Stimulated activated CD4-positive, alpha-beta T cell treated with anti-CD3 and anti-CD28 coated beads, Interleukin-1b, Interleukin-23, amount 100 ng/mL, for 1 hour (primary cell): ENCODE measurements at places on chromosomes 4 and X.

GRCh38 chr4:141462361-141462760 lies 174.0 kb upstream of the IL15 start:
- no peak for DNase-seq

DNA sequence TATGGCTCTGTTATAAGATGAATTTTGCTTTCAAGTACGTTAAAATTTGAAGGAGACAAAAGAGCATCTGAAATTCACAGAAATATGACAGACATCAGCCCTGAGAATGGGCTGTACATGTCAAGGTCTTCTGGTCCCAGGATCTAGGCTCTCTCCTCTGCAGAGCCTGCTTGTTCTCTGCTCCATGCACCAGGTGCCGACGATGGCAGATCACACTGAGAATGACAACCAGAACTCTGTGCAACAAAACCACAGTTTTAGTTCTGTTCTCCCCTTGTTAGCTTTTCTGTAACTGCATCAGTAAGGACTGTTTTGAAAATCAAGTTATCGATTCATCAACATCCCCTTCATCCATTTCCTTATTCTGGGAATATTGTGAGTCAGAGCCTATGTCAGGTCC lies 30.9 kb upstream of the LGI2 start:
- no peak for DNase-seq

DNA sequence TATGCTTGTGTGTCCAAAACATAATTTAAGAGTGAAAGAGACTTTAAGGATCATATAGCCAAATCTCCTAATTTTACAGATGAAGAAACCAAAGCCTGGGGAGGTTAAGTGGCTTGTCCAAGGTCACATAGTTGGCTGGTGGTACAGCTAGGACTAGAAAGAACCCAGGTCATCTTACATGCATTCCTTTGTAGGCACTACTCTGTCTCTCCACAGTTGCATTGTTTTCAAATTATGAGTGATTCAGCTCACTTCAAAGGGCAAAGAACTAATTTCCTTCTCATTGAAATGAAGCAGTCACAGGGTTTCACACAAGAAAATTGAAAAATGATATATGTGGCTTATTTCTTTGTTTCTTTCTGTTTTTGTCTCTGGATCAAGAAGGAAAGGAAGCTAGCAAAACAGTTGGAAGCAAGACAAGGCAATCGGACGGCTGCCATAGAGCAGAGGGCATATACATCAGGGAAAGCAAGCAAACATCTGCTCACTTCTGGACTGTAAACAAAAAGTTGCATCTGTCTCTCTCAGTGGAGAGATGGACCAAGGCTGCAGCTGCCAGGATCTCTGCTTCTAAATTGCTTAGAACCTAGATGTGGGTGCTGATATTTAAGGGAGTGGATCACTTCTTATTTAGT lies 107.5 kb upstream of the AMOT start:
- no peak for DNase-seq

- no peak for DNase-seq
Observed at GRCh38 chr4:2085496-2085901, 26.4 kb downstream of the NAT8L start.

DNA sequence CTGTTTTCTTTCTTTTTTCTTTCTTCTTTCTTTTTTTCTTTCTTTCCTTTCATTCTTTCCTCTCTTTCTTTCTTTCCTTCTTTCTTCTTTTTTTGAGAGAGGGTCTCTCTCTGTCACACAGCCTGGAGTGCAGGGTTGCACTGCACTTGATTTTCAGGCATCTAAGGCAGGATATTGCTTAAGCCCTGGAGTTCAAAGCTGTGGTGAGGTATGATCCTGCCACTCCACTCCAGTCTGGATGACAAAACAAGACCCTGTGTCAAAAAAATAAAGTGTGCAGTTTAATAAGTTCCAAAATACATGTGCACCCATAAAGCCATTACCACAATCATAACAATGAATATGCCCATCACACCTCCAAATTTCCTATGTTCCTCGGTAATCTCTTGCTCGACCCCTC lies 10.6 kb upstream of the ZNF718 start:
- no peak for DNase-seq

- no peak for DNase-seq
Observed at GRCh38 chr4:145278341-145279121, 98.1 kb upstream of the OTUD4 start.

DNA sequence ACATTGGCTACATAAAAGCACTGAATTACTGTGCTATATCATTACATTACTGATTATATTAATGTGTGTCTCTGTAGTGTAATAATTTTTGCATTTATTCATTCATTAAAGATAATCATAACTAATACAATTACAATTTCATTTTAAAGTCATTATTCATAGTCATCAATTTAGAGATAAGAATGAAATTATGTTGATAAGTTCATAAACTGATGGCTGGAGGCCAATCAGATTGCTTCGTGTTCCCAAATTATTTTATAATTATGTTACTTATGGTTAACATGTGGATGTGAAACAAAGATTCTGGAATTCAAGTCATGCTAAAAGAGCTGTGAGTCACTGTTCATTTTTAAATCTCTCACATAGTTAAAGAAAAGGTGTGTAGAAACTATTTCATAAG lies 223.4 kb upstream of the HAND2 start:
- no peak for DNase-seq

DNA sequence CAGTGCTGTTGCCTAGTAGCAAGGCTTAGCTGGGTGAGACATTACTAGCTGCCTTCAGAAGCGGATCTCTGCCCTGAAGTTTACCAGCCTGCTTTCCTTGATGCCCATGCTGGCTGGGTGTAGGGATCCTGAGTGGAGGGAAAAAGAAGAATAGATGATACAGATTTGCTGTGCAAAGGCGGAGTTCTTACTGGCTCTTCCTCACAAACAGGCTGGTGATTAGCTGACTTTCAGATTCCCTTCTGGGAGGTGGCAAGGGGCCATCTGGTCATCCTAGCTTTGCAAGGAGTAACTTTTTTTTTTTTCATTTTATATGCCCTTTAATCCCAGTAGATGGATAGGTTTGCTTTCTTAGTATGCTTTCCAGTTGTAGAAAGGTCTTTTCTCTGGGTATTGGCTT lies 44.8 kb downstream of the SMARCA5 start:
- no peak for DNase-seq

- DNase-seq, result no peak
Observed at GRCh38 chr4:95534032-95534431, 14.7 kb downstream of the UNC5C start.

GRCh38 chrX:152212969-152213368 lies 74.6 kb upstream of the MAGEA10 start:
- DNase-seq, result no peak

DNA sequence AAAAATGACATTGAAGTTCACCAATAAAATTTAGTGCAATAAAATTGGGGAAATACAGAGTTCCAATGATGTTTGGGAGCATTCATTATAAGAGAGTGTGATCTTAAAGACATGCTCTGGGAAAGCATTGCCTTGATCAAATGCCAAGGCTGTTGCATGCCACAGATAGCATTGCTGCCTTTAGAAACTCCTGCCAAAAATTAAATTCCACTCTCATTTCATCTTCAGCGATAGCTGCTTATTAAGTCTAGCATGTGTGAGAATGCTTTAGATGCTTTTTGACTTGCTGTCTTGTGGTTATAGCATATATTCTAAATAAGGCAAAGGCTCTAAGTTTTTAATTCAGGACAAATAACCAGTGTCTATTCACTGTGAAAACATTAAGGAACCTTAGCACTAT lies 49.3 kb downstream of the NPNT start:
- no peak for DNase-seq
